HEK293T (cell line): ENCODE measurements at places on chromosomes 12 and 14.
A peak's percentile ranks its signal among the peaks of the same experiment; 100 is the strongest.

GRCh38 chr14:56324454-56324853 is 206.2 kb downstream of the PELI2 start:
- DNase-seq: no peak

DNA sequence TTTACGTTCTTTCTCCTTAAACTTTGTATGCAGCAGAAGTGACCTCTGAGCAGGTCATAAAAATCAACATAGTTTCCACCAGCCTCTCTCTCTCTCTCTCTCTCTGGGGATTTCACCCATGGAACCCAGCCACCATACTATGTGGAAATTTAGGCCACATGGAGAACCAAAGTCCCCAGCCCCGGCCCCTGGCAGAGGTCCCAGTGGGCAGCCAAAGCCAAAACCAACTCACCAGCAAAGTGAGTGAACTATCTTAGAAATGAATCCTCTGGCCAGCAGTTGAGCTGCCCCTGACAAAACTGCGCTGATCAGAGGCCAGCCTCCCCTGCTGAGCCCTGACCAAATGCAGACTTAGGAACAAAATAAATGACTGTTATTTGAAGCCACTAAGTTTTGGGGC is 9.2 kb downstream of the DUSP6 start:
- DNase-seq: no peak

DNA sequence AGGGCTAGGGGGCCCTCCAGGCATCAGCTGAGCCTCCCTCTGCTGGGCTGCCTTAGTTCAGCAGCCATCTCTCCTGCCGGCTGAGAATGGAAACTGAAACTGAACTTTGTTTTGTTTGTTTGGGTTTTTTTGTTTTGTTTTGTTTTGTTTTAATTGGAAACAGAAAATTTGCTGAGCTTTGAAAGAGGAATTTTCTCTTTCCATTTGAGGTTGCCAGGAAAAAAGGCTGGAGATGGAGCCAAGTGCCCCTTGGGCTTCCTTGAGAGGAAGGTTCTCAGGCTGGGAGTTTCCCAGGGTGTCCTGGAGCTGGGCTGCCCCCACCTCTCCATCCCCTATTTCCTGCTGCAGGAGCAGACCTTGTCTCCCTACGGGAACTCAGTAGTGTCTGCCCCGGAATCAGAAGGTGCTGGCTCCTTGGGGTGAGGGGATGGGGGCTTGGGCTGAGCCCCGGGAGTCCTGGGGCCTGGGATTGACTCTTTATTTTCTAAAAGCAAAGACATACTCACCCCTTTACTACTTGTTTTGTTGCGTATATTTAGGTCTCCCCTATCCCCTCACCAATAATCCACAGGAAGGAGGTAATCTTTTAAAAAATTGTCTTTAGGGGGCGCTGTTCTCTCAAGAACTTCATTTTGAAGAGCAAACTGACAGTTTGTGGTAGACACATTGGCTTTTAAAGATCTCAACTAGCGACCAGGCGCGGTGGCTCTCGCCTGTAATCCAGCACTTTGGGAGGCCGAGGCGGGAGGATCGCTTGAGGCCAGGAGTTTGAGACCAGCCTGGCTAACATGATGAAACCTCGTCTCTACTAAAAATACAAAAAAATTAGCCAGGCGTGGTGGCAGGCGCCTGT is 21.3 kb upstream of the OASL start:
- peak; percentile 42 for DNase-seq

GRCh38 chr12:122243965-122244364 is 18.1 kb upstream of the DIABLO start:
- no peak for DNase-seq

DNA sequence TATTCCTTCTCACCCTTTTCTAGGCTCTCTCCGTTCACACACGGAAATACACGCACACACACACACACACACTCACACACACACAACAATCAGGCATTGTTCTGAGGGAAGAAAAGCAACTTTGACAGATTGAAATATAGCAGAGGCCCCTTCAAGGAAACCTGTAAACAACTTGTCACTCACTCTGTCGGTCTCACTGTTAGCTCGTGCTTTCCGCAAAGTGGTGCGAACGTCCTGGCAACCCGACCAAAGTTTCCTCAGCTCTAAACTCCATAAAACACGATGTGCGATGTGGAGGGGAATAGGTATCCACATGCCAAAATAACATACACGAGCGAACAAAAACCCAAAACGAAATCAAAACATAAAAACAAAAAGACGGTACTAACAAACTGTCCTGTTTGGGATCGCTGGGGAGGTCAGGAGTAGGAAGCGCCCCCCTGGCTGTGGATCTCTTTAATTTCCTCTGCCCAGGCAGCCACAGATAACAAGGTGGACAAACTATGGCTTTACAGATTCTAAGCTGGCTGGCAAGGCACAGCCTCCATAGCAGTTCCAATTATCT is 822 bp upstream of the SOX5 start:
- peak; percentile 17 for DNase-seq

DNA sequence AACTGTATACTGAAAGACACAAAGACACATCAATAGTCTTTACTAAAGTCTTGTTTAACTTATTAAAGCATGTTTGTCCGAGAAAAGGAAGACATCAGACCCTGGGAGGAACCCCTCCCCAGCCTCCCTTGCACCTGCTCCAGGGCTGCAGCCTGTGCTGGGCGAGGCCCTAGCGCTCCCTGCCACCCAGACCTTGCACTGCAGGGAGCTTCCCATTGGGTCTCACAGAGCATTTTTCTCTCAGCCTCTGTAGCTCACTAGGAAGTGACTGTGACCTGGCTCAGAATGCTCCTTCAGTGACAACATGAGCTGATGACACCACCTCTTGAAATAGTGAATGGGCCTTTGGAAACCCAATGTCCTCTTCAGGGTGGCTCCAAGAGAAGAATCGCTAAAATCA is 461.2 kb downstream of the TMEM121 start:
- no peak for DNase-seq

- DNase-seq: no peak
These were observed 1258.1 kb upstream of the TMEM132C start for GRCh38 chr12:127008755-127009403.

- no peak for DNase-seq
These were observed 75.0 kb upstream of the SLC24A4 start for GRCh38 chr14:92247947-92248346.

DNA sequence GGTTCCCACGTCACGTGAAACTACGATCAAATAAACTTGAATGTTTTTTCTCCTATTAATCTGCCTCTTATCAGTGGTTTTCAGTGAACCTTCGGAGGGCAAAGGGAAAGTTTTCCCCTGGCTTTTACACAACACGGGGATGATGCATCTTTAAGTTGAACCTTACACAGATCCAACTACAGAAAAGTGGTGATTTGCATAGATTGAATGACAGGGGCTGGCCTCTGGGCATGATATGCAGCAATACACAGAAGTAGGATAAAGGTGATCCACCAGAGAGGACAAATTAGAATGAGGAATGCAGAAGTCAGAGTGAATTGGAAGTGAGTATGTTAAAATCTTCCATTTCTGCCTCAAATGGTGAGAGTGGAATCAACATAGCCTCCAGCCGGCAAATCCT is 11.6 kb downstream of the GSG1 start:
- no peak for DNase-seq

DNA sequence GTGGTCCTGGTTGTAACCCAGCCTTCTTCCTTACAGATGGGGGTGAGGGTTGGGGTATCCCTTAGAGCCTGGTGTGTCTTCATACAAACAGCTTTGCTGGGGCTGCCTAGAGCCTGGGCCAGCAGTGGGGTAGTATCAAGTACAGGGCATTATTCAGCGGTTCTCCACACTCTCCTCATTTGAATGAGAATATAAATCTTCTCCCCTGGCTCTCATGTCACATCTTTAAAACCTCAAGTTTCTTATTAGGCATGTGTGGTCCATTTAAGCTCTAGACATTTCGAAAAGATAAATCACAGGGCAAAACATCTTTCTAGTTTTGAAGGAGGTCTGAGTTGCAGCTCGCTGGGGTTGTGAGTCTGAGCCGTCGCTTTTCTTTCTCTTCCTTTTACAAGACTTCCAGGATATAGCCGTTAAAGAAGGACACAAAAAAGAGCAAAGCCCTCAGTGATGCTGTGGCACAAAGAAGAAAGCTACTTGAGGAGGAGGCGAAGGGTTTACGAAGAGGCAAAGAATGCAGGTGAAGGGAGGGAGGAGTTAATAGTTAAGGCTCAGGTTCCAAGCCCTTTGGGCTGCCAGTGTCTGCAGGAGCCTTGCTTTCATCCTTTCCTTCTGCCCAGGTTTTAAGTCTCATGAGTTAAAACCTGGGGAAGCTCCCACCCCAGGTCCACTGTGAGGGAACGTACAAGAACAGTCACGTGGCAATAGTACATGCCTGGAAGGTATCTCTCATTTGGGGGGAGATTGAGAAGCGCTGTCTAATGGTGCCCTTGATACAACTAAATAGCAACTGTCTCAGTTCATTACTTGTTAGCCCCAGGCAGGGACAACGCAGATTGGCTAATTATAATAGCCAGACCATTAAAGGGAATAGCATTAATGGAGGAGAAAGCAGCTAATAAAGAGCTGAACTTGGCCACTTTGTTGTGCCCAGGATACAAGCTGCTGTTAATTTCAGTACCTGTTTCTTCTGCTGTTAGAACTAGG is 94.2 kb downstream of the ETV6 start:
- no peak for DNase-seq

- DNase-seq: no peak
These were observed 21.1 kb upstream of the PPP2R5E start for GRCh38 chr14:63564318-63564717.

GRCh38 chr12:92034858-92035401 is 110.7 kb downstream of the BTG1 start:
- no peak for DNase-seq

- DNase-seq: no peak
These were observed 68.2 kb downstream of the ANKS1B start for GRCh38 chr12:99916555-99916954.

- no peak for DNase-seq
These were observed 62.8 kb downstream of the BEGAIN start for GRCh38 chr14:100524233-100524932.

DNA sequence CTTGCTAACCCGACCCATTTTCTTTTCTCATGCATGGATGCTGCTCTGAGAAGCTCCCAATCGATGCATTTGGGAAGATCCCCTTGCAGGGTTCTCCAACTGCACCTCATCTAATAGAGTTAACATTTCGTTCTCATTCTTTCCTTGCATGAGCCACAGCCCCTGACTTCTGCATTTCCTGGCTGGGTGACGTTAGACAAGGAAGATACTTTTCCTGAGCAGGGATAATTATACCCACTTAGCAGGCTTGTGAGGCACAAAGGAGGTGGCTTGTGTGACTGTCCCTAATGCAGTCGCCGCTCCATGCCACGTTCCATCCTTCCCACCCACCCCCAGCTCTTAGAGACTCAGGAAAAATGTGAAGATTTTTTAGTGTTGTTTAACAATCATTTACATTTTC is 195.1 kb downstream of the CHST11 start:
- DNase-seq: no peak

DNA sequence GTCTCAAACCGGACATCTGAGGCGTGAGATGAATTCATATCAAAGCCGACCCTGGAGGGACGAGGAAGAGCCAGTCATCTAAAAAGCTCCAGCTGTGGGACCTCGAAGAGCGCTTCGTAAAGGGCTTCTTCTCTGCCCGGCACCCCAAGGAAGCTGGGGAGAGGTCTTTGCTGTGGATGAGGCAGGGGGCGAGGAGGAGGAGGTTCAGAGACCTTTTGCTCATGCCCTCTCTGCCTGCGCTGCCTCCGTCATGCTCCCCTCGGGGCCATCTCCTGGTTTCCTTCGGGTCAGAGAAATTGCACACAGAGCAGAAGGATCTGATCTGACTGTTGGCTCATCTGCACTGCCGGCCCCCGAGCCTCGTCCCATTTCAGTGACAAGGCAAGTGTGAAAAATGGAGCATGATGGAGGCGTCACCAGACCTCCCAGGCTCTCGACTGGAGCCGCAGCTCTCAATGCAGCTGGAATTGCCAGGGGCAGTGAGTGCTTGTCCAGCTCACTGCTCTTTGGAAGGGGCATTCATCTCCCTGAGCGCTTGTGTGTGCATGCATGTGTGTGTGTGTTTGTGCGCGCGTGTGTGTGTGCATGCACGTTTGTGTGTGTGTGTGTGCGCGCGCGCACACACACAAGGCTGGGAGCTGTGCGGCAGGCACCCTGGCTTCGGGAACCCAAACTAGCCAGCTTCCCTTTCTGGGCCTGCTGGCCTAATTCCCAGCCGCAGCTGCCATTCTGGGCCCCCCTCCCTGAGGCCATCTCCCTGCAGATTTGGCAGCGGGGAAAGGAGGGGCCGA is 9.2 kb downstream of the CABP1 start:
- DNase-seq: no peak

GRCh38 chr14:99853206-99853605 is 60.0 kb downstream of the EML1 start:
- no peak for DNase-seq

DNA sequence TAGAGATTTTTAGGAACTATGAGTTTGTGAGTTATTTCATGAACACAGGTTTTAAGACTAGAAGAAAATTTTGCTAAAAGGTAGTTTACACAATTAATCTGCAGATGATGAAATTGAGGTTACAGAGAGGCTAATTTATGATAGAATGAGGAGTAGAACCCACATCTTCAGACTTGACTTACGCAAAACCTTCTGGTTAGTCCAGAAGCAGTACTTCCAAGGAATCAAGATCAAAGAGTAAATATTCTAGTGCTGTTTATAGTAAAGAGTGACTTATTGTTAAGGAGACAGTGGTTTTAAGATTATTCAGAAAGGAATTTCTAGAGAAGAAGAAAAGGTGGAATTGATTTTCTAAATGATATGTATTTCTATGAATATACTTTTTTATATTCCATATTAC is 10.6 kb upstream of the KITLG start:
- no peak for DNase-seq

DNA sequence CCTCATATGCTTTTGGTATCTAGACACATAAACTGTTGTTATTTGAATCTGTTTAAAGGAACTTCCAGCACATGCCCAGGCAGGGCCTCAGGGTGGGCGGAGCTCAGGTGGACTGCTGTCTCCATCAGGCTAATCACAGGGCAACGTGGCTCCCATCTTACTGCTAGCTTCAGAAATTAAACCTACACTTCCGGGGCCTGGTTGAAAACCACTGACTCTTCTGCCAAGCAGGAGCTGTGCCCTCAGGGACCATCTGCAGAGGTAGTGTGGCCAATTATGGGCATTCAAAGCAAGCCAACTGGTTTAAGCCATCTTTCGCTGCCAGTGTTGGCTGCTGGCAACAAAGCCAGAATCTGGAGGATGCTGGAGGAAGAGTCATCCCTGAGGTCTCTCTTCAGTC is 97.5 kb downstream of the TMX1 start:
- no peak for DNase-seq

GRCh38 chr12:2912216-2912575 is 21.5 kb downstream of the TULP3 start:
- no peak for DNase-seq

DNA sequence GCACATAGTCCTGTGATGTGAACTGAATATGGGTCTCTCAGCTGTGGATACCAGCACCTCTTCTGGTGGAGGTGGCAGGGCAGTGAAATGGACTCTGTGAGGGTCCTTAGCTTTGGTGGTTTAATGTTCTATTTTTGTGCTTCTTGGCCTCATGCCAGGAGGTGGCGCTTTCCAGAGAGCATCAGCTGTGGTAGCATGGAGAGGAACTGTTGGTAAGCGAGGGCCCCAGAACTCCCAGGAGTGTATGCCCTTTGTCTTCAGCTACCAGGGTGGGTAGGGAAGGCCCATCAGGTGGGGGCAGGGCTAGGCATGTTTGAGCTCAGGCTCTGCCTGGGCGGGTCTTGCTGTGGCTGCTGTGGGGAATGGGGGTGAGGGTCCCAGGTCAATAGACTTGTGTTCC is 241.7 kb downstream of the AEBP2 start:
- no peak for DNase-seq
